ENCODE measurements at places on chromosomes 5 and 9. TPM values are rescaled to one million over a fixed set of nuclear protein-coding genes. Genes with fewer than 3 reads are reported as not detected.

- no peak for DNase-seq
Measured at GRCh38 chr9:131228988-131229387, 47.3 kb downstream of the FAM78A start.

DNA sequence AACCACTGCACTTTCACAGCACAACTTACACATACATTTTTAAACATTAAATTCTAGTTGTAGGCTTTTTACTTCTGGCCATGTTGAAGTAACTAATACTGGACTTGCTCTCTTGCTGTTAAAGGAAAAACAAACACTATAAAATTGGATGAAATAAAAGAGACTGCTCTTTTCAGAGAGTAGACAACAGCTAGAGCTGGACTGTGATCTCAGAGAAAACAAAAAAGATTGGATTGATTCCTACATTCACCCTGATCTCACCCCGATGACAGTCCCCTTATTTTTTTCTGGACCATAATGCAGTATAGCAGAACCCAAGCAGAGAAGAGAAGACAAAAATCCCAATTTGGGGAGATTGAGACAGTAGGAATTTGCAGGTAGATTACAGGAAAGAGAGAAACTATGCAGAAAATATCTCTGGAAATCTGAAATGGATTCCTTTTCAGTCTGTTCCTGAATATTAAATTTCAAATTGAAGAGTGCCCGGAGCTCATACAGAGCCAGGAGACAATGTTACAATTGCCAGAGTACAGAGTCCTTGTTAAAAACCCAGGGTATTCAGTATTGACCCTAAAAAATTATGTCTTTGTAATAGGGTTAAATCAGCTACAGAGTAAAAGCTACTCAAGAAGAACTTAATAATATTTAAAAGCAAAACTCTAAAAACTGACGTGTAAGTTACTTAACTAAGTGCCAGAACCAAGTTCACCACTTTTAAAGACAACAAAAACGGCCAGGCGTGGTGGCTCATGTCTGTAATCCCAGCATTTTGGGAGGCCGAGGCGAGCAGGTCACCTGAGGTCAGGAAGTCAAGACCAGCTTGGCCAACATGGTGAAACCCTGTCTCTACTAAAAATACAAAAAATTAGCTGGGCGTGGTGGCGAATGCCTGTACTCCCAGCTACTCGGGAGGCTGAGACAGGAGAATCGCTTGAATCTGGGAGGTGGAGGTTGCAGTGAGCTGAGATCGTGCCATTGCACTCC lies 208.6 kb downstream of the MPDZ start:
- no peak for DNase-seq

- DNase-seq = no peak
Measured at GRCh38 chr9:127011772-127012171, 97.2 kb downstream of the RALGPS1 start.

Gene GPX8
- polyA plus RNA-seq = 271 TPM

Gene TAF11L10
- polyA plus RNA-seq = not detected

- peak; percentile 19 for DNase-seq
Measured at GRCh38 chr9:115353681-115354080, 235.7 kb upstream of the TNC start.
